Adrenal gland (tissue), 19 donors: ENCODE measurements at places on chromosomes 16 and 17.
A peak's percentile ranks its signal among the peaks of the same experiment; 100 is the strongest.

DNA sequence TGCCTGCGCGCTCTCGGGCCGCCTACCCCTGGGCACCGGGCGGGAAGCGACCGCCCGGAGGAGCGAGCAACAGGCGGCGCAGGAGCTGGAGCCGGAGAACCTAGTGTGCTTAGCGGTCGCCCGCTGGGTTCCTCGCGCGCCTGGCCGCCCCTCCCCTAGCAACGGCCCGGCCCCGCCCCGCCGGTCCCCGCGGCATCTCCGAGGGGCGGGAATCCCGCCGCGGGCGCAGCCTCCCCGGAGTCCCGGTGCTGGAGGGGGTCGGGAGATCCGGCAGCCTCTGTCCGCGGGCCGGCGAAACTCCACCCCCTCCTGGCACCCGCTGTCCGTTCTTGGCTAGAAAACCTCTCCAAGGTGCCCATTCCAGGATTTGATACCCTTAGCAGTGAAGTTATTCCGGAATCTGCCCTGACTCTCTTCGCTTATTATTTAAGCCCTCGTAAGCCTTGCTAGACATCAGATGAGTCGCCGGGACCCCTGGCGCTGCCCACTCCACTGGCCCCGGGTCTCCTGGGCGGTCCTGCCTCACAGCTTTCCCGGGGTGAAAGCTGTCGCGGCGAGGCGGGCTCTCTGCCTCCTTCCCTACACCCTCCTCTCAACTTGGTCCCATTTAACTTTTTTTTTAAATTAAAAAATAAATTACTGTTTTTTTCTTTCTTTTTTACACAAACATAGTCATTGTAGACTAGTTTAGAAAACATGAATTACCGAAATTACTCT, at the start of gene RPRML:
Gene RPRML, minus strand, starts transcription at position 107 of the 717 bp plus-strand sequence. CDS start 246 bp downstream, outside the sequence.
- DNase-seq, result no peak

- no peak for DNase-seq
These were observed 35.1 kb downstream of the PMM2 start for GRCh38 chr16:8832717-8833105.

GRCh38 chr17:15955793-15956541, 11.0 kb downstream of the ADORA2B start:
- DNase-seq, result no peak

GRCh38 chr17:9893411-9894012, 11.6 kb downstream of the RCVRN start:
- DNase-seq, result no peak

GRCh38 chr17:65593092-65593854, 31.8 kb upstream of the AXIN2 start:
- DNase-seq, result no peak

DNA sequence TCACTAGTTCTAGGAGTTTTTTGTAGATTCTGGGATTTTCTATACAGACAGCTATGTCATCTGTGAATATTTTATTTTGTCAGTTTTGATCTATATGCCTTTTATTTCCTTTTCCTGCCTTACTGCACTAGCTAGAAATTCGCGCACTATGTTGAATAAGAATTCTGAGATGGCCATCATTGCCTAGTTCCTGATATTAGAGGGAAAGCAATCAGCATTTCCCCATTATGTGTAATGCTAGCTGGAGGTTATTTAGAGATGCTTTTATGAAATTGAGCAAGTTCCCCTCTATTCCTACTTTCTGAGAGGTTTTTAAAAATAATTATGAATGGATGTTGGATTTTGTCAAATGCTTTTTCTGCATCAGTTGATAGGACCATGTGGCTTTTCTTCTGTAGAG, 23.8 kb downstream of the MPRIP start:
- no peak for DNase-seq

GRCh38 chr17:72863526-72864211, 228.8 kb downstream of the SLC39A11 start:
- DNase-seq, result no peak

GRCh38 chr17:48589060-48589830, 796 bp downstream of the HOXB3 start:
- DNase-seq, result no peak

GRCh38 chr17:17739388-17740066, 58.3 kb downstream of the RAI1 start:
- peak; percentile 73 for DNase-seq

GRCh38 chr17:33802349-33803198, 452.5 kb upstream of the CCL2 start:
- no peak for DNase-seq

GRCh38 chr17:6713918-6714271, 726 bp upstream of the SLC13A5 start:
- DNase-seq, result no peak

DNA sequence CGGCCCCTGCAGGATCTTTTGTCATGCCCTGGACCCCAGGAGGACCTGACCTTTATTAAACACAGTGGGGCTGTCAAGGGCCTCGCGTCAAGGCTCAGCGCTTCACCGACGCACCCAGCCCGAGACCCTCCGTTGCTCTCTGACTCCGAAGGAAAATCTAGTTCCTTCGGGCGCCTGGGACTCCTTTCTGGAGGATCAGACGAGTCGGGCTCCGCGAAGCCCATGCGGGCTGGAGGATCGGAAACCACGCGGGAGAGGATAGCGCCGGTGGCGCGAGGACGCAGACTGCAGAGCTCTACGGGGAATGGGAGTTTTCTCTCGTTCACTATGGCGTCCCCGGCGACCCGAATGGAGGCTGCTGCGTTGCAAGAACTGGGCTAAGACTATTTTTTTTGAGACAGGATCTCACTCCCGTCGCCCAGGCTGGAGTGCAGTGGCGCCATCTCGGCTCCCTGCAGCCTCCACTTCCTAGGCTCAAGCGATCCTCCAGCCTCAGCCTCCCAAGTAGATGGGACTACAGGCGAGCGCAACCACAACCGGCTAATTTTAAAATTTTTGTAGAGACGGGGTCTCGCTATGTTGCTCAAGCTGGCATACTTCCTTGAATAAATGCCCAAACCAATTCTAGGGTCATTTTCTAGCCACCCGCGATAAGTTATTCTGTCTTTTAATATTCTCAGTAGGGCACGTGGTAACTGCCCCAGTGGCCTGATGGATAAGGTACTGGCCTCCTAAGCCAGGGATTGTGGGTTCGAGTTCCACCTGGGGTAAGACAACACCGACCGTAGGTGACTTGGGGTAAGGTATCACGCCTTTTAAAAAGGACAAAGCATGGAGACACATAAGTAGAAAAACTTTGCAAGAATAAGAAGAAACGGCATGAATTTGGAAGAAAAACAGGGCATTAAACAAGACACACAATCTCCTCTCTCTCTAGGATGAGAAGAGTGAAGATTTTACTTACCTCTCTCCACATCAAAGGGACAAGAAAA, 5.5 kb downstream of the OR1F1 start:
- no peak for DNase-seq

- DNase-seq, result no peak
These were observed 39.0 kb downstream of the LYRM1 start for GRCh38 chr16:20939611-20940010.

- no peak for DNase-seq
These were observed 2.9 kb upstream of the NPIPB15 start for GRCh38 chr16:74372953-74373846.

GRCh38 chr16:28110479-28110878, 47.0 kb upstream of the GSG1L start:
- DNase-seq, result no peak

DNA sequence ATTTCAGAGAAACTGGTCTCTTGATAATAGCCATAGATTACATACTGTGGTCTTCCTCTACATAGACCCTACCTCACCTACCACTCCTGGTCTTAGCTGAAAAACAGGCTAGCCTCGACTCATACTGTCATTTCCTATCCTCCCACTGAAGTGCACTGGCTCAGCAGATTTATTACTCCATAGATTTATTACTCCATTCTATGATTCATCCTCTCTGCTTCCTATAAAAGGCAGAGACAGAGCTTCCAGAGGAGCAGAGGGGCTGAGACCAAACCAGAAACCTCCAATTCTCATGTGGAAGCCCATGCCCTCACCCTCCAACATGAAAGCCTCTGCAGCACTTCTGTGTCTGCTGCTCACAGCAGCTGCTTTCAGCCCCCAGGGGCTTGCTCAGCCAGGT, at the start of gene CCL7:
Gene CCL7, plus strand, starts transcription at position 253 of the 400 bp plus-strand sequence. Its CDS starts 70 bp downstream, at position 323.
- DNase-seq, result no peak

DNA sequence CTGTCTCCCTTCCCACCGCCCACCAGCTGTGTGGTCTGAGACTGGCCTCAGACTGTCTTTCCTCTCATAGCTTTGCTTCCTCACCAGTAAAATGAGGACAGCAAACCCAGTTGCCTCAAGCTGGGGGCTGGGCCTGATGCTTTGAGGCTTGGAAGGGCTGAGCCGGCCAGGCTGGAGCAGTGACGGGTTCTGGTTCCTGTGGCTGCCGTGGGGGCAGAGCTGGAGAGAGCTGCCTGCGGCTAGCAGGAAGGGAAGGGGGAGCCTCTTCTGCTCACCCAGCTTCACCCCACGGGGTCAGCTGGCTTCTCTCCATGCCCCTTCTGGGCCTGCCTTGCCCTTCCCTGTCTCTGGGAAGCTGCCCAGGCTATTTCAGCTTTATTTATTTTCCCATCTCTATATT, 23.7 kb downstream of the LASP1 start:
- DNase-seq, result peak; percentile 38
